HEK293T (cell line): ENCODE measurements at places on chromosomes 3 and 15.

- DNase-seq, result no peak
Observed at GRCh38 chr15:51825698-51826097, 3.8 kb upstream of the TMOD3 start.

DNA sequence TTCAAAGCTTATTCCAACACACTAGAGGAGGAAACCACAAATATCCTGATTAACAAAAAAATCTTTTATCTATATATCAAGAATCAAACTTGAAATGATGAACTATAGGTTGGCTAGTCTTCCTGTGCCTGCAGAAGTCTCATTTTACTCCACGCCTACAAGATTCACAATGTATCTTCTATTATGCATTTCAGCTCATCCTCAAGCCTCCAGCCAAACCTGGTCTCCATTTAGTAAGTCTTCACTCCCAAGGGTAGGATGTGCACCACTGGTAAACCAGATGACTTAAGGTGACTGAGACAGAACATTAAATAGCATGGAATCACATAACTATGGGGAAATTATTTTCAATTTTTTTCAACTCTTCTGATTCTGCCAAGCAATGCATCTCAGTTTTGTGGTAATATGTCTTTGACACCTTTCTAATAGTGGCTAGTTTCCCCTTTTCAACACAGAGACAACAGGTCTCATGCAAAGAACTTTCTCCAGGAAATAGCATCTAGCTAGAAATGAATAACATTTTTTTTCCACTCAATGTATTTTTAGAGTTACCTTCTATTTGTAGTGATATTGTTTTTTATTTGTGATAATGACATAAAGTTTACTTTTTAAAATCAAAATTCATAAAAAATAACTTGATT is 166.9 kb downstream of the TNIK start:
- DNase-seq, result no peak

- no peak for DNase-seq
Observed at GRCh38 chr3:32056559-32057290, 49.7 kb upstream of the GPD1L start.

- no peak for DNase-seq
Observed at GRCh38 chr15:45457220-45457619, 65.3 kb downstream of the SLC30A4 start.
